ENCODE measurements at places on chromosomes 2 and 18.

DNA sequence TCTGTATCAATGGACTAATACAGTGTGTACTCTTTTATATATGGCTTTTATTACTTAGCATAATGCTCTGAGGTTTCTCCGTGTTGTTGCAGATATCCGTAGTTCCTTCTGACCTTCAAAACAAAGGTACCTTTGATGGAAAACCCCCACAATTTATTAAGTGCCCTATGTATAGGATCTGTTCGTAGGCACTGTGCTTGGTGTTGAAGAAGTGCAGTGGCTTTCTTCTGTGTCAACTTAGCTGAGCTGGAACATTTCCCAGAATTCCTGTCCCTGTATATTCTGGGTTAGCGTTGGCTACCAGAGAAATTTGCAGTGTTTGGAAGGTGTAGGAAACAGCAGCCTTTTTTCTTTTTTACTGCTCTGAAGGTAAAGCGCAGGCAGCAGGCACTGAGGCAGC, 56.3 kb upstream of the MSH2 start:
- peak; percentile 43 for DNase-seq

DNA sequence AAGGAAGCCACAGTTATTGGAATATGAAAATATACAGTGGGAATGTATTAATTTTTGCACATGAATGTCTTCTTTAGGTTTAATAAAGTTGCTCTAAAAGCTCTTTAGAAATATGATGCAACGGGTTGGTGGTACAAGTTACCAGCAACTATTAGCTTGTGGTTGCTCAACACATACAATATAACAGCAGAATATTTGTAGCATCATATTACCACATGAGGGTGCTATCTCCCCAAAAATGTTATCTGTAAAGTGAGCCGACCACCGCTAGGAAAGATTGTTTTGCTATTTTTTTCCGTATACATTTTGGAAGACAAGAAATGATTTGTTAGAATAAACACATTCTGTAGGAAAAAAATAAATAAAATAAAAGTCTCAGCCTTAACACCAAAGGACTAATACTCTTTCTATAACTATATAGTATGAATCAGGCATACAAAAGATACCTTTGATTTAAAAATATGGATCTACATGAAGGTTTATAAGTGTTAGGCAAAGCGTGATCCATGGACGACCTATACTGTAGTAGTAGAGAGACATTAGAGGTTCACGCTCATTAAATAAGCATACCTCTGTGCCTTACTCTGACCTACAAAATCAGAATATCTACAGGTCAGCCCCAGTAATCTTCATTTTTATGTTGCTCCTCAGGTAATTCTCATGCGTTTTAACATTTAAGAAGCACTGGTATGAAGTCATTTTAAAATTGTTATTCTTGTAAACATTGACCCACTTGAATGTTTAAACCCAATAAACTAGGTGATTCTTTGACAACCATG, 1110.6 kb upstream of the ACVR2A start:
- peak; percentile 30 for DNase-seq

- DNase-seq, result no peak
Observed at GRCh38 chr2:27870724-27871123, 19.5 kb downstream of the RBKS start.

- no peak for DNase-seq
Observed at GRCh38 chr2:230976671-230977171, 19.2 kb upstream of the SPATA3 start.

DNA sequence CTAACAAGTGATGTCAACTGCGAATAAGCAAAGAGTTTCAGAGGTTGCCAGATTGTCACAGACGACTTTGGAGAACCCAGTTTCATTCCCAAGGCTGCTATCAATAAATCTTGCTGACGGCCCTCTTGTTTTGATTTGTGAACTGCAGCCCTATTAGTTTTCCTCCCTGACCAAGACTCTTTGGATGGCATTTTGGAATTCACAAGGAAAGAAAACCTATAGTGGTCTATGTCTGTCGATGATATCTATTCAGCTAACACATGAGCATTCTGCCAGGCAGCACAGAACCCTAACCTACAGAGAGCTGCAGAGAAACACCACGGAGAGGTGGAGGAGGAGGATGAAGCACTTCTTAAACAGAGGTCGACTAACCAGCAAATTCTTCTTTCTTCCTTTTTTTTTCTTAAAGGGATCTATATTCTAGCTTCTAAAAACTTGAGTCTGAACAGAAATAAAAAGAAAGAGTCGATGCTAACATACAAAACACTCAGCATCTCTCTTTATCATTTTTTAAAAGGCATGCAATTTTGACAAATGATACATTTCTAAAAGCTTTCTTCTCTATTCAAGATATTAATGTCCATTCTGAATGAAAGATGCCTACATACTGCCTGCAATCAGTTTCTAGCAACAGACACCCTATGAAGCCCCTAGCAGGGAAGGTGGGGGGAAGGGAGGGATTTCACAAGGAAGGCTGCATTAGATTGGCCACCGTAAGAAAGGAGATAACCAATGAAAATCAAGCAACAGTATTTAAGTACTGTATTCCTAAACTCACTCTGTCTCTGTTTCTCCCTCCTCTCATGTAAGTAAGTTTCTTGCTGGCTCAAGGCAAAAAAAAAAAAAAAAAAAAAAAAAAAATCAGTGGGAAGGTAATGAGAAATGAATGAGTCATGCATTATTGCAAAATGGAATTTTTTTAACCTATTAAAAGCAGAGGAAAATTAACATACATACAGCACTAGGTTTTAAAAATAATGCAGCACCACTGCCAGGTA, 83.0 kb upstream of the CHRNA1 start:
- no peak for DNase-seq

- DNase-seq, result no peak
Observed at GRCh38 chr2:158795195-158795924, at the start of gene DAPL1. TSS of gene DAPL1 (plus strand) at chr2:158795317. CDS start at chr2:158795373, 56 bp downstream.

DNA sequence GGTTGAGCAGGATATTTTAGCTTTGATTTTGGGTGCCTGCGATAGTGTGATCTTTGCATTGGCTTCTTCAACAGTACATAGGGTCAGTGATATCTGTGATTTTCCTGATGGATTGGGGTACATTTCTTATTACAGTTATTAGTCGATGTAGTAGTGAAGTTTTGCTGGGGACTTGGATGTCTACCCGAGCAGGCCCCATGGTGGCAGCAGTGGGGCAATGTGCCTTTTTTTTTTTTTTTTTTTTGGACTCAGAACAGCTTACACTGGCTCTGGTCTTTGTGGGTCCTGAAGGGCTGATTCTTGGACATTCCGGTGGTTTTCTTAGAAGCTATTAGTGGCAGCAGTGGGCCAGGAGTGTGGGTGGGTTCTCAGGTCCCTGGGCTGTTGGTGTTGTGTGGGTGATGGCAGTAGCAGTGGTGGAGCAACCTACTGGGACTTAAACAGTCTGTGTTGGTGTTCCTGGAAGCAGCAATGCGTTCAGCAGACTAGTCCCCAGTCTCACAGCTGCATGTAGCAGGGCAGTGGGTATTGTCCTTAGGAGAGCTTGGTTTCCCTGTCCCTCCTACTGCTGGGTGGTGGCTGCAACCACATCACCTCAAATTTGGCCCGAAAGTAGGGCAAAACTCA, 53.7 kb upstream of the SLC4A10 start:
- no peak for DNase-seq

- DNase-seq, result peak; percentile 57
Observed at GRCh38 chr2:232568161-232568560, 17.7 kb downstream of the EIF4E2 start.

DNA sequence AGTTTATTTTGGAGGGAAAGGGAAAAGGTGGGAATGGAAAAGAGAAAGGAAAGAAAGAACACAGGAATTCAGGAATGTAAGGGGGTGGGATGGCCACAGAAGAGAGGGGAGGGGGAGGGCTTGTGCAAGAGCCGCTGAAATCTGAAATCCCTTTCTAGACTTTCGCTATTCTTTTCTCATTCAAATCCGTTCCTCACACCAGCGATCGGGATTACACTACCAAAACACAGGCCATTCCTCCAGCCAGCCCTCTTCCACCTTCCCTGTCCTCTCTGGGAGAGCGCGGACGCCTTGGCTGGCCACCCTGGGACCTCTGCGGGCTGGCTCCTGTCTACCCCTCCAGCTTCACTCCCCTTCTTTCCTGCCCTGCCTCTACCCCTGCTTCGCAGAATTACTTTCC, 102.3 kb downstream of the CDCA7 start:
- DNase-seq, result no peak

DNA sequence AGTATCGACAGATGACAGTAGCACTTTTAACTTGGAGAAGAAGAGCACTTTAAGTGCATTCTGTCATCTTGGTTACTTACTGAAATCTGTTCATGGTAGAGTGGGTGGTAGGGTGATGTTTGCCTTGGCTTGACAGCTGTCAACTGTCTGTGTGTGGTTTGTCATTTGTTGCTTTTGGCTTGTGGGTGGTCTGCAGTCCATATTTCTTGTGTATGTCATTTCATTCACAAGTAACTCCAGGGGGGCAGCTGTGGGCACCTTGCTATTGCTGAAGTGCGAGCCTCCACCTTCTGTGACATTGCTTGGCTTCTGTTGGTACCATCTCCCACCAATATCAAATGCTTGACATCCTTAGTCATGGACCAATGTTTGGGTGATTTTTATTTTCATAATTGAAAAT, 311.6 kb upstream of the NRP2 start:
- DNase-seq, result no peak

GRCh38 chr2:197704434-197705120, 592 bp upstream of the MARS2 start:
- DNase-seq, result no peak
